Activated T-cell treated with anti-CD3 and anti-CD28 coated beads, Interleukin-2, amount 50 U/mL, for 4 hours (primary cell): ENCODE measurements at places on chromosomes 7 and 10. TPM values are rescaled to one million over a fixed set of nuclear protein-coding genes. Genes with fewer than 3 reads are reported as not detected.

GRCh38 chr7:44976746-44977196 is 2.0 kb downstream of the MYO1G start:
- DNase-seq, result no peak

GRCh38 chr10:89121764-89122020 is 85.4 kb downstream of the CH25H start:
- DNase-seq, result no peak

DNA sequence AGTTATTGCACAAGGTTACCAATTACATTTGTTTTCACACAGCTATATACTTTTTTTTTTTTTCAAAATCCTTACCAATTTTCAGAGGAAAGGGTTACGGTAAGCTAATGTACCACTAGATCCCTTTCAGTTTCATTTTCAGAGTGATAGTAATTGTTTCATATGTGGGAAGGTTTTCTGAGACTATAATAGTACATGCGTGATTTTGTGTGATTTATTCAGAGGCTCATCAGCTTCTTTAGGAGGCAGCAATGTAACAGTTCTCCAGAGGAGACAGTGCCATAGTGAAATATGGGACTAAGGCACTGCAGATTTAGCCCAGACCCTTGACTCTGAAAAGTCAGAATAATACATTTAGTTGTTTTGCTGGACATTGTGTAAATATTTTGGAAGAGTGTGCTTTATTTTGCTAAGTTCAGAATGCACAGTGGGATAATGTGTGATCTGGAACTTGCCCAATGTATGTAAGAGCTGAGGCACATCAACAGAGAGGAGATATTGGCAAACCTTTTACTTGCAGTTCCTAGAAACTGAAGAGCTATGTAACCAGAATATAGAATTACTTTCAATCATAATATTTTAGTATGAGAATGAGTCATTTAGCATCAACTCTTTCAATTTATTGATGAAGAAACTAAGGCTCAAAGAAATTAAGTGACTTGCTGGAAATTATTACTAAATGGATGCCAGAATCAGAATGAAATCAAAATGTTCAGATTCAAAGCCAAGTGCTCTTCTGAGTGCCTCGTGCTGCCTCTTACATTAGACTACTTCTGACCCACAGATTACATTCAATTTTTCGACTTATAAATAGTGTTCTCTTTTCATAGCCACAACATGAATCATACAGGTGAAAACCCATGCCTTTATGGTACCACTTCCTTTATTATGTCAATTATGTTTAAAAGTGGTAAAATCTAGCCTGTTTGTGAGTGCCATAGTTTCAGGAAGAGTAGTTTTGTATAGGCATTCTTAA is 207.7 kb upstream of the TEX47 start:
- DNase-seq, result no peak

Gene INA
- total RNA-seq, result 0.38 TPM

DNA sequence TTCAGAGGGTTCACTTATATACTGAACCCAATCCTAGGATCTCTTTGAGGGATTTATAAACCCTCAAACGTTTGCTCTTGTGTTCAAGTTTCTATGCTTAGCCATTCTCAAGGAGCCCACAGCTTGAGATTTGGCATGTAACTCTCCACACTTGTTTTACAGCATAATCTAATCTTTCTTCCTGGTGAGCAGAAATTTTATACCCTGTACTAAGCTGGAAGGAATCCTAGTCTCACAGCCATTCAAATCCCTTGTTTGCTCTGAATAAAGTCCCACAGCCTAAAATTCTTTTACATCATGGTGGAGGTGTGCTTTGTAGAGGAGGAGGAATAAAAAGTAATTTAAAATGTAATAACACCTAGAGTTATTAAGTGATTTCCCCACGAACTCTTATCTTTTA is 5.3 kb upstream of the AGR2 start:
- DNase-seq, result no peak

Gene CCL24
- total RNA-seq, result not detected

DNA sequence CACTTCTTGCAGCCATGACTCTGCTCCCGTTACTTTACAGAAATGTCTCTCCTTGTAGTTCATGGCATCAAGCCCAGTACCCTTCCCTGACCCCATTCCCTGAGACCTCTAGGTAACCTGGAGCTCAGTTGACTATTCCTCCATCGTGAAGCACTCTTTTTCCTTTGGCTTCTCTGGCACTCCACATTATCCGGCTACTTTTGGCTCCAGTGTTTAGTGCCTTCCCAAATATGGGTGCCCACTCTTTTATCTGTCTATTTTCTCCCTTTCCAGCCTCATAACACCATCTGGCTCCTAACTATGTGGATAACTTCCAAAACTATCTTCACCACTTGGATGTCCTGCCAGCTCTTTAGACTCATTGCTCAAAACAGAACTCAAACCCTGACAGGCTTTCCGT is 744.7 kb upstream of the GALNT17 start:
- DNase-seq, result no peak

DNA sequence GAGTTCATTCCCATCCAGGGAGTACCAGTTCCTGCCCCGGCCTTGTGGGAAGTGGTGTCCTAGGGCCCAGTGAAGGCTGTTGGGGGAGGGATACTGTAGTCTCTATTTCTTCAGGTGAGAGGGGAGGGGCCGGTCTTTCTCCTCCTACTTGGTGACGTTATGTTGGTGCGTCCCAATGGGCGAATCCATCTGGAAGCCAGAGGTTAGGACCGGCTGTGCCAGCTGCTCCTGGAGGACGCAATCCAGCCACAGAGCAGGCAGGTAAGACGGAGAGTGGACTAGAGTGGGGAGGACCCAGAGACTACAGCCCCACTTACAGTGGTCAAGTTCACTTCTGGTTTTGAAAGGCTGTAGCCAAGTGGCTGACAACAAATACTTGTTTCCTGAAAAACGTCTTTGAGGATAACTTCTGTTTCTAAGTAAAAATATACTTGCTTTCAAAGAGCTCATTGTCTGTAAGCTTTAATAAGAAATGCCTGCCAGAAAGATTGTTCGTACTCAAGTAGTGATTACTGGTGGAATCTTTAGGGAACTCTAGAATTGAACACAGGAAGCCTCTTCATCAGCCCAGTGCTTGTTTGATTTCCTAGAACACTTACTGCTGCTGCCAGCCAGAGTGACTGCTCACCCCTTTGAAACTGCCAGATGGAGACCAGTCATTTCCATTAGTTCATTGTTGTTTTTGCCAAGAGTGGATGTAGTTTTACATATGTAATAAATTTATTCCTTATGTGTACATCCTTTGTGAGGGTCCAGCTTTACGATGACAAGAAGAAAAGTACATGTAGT is 25.4 kb downstream of the RBM33 start:
- no peak for DNase-seq

DNA sequence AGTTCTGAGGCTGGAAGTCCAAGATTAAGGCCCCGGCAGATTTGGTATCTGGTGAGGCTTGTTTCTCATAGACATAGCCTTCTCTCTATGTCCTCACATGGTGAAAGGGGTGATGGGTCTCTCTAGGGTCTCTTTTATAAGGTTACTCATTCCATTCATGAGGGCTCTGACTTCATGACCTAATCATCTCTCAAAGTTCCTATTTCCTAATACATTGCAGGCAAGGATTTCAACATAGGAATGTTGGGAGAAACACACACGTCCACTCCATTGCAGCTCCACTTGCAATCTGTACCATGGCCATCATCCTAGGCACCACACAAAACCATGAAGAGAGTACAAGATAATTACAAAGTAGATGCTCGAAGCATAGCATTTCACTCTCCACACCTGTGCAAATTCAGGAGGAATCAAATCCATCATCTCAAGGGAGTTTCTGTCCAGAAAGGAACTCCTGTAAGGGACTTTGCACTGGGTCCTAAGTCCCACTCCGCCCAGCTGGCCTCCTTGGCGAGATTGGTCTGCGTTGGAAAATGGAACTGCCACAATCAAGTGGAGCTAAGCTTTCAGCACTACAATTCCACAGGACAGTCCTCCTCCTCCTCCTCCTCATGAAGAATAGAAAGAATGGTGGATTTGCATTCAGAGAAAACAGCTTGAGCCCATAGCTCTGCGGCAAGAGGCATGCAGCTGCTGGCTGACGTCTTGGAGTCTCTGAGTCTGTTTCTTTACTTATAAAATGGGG is 8.8 kb downstream of the DDC start:
- DNase-seq, result no peak

Gene INPP5A
- total RNA-seq, result 6.9 TPM

GRCh38 chr7:149849174-149849573 is 11.0 kb downstream of the ZNF862 start:
- no peak for DNase-seq

GRCh38 chr10:34155812-34156211 is 659.3 kb downstream of the PARD3 start:
- no peak for DNase-seq

Gene MRPS17
- total RNA-seq, result 50.6 TPM

DNA sequence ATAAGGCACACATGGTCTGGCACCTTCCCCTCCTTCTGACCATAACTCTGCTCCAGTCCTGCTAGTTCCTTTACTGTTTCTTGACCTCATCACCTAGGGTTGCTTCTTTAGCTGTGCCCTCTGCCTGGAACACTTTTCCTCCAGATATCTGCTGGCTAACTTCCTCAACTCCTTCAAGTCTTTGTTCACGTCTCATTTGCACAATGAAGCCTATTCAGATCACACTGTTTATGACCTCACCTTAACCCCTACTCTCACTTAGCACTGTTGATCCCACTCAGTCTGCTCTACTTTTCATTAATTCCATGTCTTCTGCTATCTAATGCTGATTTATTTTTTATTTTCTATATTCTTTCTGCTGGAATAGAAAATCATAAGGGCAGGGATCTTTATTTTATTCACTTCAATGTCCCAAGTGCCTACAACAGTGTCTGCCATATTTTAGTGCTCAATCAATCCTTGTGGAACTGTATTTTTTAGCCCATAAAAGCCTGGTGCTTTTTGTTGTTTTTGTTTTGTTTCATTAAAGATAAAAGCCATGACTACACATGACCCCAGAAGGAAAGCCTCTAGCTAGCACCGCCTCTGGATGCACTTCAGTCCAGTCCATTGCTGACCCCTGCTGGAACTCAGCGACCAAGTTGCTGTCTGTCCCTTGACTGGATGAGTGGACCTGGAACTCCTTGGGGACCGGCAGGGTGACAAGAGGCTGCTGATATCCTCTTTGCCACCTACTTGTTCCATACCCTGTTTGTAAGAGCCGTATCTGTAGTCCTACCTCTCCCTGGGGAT is 12.3 kb downstream of the KLF14 start:
- no peak for DNase-seq

GRCh38 chr10:10542477-10542876 is 475.2 kb upstream of the CELF2 start:
- DNase-seq, result no peak

Gene ANKRD2
- not detected for total RNA-seq

DNA sequence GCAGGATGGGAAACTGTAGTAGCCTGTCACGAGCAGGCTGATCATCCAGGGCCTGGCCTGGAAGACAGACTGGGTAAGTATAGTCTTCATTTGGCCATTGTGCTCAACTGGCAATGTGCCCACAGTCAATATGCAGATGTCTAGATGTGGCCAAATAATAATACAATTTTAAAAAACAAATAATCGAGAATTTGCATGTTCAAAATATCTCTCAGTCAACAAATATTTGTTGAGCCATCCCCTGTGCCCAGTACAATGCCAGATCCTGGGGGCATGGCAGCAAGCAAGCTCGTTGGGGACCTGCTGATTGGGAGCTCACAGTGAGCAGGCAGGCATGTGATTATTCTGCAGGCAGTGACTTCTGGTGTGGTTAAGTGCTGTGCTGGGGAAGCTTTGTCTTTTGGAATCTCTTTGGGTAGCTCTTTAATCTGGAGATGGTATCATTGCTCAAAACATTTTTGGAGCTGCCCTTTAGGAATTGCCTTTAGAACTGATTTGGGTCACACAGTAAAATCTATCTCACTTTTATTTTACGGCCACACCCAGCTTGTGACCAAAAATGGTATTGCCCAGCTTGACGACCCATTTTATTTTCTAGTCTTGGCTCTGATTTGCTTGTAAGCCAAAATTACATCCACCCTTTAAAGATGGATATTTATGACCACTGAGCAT is 92.2 kb downstream of the PLCE1 start:
- no peak for DNase-seq

- DNase-seq, result peak; percentile 43
These were observed 984 bp upstream of the IKZF1 start for GRCh38 chr7:50303335-50304128.

DNA sequence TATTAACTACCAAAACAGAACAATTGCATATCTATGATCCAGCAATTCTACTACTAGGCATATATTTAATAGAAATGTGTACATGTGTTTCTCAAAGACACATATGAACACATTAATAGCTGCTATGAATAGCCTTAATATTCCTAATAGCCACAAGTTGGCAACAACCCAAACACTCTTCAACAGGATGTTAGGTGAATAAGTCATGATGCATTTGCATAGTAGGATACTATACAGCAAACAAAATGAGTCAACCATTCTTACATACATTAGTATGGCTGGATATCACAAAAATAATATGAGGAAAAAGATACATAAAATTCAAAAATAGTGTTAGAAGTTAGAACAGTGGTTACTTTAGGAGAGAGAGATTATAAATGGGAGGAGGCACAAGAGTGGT is 26.8 kb upstream of the ZNF746 start:
- no peak for DNase-seq

GRCh38 chr7:27180431-27181420 is 4.3 kb downstream of the HOXA11 start:
- DNase-seq, result no peak

Gene PGAM2
- not detected for total RNA-seq
